Activated CD8-positive, alpha-beta memory T cell treated with anti-CD3 and anti-CD28 coated beads for 4 hours (primary cell): ENCODE measurements at places on chromosomes 4 and X.

DNA sequence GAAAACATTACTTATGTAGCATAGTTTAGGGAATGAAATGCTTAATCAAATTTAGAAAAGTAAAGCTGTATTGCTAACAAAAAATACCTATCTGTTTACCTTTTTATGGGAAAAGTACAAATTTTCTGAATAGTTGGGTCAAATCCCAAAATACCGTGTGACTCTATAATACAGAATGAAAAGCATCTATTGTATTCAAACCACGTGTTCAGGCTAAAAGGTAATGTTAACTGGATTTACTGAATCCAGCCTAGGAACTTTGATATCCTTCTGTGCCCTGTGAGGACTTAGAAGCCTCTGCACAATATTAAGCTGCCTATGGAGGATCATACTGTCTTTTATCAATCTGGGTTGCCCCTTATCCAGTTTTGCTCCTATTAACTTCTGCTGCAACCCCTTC, 36.3 kb upstream of the AGA start:
- DNase-seq = no peak

DNA sequence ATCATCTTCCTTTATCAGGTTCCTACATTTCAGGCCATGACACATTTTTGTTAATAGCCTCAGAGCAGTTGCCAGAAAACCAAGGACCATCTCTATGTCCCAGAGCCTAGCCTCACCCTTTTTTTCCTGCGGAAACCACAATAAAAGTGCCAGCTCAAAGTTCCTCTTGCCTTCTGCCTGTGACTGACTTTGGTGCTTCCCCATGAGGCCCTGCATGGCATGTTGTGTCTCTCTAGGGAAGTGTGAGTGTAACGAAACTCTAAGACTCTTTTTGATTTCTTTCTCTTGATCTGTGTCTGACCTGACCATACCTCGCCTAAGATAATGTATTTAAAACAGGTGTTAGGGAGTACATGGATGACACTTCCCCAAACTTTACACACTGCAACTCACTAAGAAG, 642.3 kb upstream of the BOD1L1 start:
- no peak for DNase-seq

GRCh38 chr4:25862411-25863346, at the start of gene SEL1L3:
TSS of gene SEL1L3 (minus strand) at chr4:25862988. CDS start at chr4:25862836, 152 bp downstream.
- DNase-seq = no peak

GRCh38 chr4:109547394-109547793, 12.7 kb upstream of the MCUB start:
- no peak for DNase-seq

DNA sequence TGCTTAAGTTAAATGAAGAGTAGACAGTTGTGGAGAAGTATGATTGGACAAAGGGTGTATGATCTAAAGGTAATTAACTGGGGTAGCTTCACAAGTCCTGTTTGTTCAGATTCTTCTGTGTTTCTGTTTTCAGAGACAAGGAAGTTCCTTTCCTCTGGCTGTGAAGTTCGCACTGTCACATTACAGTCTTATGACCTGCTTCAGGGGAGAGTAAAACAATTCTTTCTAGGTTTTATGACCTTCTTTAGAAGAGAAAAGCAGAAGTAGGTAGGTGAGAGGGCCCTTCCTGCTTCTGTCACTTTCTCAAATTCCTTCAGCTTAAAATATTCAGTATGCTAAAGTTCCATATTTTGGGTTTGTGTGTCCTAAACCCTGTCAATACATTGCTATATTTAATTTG, 211.9 kb downstream of the SOX3 start:
- no peak for DNase-seq

DNA sequence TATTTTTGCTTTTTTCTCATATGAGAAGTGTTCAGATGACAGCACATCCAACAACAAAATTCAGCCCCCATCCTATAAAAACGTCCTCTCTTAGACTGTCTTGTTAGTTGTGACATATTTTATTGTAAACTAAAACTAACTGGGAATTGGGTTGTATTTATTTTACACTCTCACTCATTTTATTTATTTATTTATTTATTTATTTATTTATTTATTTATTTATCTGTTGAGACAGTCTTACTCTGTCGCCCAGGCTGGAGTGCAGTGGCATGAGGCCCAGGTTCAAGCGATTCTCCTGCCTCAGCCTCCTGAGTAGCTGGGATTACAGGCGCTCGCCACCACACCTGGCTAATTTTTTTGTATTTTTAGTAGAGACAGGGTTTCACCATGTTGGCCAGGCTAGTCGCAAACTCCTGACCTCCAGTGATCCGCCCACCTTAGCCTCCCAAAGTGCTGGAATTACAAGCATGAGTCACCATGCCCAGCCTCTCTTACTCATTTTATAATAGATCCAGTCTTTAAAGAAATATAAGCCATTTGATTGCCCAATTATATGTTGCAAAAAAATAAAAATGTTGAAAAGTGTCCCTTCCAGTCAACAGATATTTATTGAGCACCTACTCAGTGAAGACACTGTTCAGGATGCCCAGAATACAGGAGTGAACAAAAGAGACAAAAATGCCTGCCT, 44.6 kb downstream of the PALLD start:
- no peak for DNase-seq

DNA sequence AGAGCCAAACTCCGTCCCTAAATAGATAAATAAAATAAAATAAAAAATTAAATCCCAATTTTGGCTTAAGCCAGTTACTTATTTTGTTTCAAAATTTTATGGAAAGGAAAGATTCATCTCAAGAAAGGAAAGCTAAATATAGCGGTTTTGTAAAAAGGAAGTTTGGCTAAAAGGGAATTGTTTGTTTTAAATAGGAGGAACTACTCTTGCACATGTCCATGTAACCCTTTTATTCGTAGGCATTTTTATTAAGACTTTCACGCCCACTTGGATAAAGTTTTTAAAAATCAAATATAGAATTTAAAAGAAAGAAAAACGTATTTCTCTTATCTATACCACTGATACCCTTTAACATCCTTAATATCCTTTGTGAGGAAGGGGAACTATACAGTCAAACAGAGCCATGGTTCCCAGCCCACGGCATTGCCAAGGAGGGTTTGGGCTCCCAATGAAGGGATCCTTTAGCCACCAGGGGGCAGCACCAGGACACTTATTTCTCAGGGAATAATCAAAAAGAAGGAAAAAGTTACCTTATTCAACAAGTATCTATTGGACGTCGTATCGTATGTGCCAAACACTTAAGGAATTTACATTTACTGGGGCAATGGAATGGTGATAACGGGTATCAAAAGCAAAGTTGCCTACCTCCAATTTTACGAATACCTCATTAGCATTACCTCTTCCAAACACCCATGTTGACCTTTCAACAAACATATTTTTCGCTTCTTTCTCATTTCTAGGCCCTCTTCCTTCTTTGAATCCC, 27.7 kb downstream of the CDKN2AIP start:
- DNase-seq = peak; percentile 65

- DNase-seq = no peak
Measured at GRCh38 chr4:158827543-158827981, 58.7 kb downstream of the FNIP2 start.

DNA sequence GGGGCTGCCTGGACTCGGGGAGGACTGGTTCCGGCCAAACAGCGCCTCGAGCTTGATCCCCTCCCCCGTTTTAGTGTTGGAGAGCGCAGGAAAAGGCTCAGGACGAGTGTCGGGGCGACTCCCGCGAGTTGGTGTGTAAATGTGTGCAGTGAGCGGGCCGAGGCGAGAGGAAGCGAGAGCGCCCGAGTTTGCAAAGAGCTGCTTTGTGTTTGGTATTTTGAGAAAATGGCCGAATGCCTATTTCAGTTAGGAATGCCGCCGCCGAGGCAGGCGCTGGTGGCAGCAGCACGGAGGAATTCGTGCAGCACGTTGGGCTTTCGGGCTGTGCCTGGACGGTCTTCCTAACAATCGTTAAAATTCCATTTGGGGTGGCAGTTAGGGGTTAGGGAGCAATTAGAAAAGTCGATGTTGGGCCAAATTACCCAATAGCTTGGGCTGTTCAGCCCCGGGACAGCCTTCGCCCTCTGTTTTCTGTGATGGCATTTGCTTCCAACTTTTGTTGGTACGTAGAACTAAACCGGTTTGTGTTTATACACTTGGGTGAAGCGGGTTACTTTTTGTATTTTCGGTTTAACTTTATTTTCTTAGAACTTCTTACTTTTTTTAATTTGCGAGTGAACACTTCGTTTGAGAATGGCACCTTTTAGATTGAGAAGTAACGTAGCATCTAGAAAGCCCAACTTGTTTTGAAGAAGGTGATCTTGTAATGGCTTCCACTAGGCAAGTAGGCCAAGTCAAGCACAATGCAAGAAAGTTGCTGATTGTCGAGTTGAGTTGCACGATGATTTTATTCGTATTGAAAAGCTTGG, 1.6 kb downstream of the REST start:
- peak; percentile 11 for DNase-seq

DNA sequence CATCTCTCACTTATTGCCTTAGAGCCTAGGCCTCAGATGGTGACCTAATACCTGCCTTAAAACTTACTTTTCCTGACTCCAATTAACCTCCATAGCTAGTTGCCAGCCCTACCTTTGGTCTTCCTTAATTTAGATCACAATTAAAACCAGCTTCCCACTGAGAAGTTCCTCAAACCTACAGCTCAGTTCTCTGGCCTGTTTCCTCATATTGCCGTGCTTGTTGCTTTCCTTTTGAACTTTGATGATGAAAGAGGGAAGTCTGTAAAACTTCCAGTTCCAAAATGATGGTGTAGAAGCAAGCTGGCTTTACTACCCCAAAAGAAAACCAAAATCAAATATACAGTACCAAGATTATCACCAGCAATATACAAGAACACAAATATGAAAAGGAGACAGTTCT, 28.9 kb upstream of the CAMK2D start:
- no peak for DNase-seq

GRCh38 chrX:9443327-9443726, 21.5 kb upstream of the TBL1X start:
- DNase-seq = no peak

DNA sequence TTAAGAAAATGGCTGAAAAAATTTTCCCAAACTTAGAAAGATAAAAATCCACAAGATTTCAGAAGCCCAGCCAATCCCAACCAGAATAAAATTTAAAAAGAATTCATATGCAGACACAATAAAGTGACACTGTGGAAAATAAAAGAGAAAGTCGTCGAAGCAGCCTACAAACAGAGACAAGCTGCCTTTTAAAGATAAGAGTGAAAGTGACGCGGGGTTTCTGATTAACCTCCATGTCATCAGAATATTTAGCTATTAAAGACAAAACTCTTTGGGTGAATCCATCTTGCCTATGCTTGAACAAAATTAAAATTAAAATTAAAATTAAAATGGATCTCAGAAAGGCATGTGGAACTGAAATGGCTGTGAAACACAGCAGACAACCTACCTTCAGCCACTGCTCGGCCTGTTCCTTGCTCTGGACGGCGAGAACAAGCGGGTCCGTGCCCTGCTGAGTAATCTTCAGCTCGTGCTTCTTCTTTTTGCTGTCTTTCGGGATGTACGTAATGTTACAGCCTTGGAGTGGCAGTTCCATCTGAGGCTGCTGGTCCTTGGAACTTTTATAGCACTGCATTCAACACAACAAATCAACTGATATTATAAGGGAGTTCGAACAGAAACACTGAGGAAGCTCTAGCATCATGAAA, 101.4 kb downstream of the AFAP1 start:
- DNase-seq = no peak

- no peak for DNase-seq
Measured at GRCh38 chrX:49058794-49059193, at the start of gene CCDC120. TSS of gene CCDC120 (plus strand) at chrX:49058999. CDS start at chrX:49062042, 3,043 bp downstream.

DNA sequence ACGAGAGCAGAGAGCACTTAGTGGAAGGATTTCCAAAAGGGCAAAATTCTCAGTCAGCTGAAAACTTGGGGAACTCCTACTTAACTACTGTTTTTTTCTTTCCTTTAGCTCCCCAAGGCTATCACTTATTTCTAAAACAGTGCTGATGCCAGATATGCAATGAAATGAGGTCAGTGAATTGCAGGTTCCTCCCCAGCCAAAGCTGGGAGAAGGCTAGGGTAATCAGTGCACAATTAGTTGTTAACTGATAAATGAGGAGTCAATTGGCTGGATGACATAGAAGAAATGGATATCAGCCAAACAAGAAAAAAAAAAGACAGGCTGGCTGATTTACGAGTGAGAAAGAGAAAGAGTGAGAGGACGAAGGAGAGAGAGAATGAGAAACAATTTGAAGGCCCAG, 195.6 kb downstream of the GPC3 start:
- no peak for DNase-seq

GRCh38 chr4:145014365-145014764, 83.6 kb downstream of the ANAPC10 start:
- DNase-seq = no peak

DNA sequence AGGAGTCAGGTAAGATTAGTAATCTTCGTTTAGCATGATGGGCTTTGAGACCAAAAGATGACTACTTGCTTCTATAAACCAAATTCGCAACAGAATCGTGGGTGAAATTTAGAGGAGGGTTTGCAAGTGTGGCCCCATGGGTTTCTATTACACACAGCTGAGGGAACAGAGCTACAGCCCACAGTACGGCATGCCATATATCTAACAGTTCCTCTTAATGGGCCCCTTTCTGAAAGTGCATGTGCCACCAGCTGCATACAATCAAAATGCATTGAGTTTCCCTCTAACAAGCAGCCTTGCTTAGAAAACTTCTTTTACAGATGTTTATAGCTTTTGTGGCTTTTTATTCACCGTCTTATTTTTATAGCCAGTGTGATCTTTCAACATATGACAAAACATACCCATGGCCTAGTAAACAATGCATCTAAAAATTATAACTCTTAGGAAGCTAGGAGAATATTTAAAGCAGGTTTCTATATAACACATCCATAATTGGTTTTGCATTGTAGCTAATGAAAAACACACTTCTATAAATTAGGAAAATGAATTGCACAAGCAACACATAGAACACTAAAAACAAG, 202.1 kb downstream of the PRDM5 start:
- no peak for DNase-seq

- DNase-seq = no peak
Measured at GRCh38 chrX:8987672-8988250, 46.2 kb downstream of the FAM9B start.

DNA sequence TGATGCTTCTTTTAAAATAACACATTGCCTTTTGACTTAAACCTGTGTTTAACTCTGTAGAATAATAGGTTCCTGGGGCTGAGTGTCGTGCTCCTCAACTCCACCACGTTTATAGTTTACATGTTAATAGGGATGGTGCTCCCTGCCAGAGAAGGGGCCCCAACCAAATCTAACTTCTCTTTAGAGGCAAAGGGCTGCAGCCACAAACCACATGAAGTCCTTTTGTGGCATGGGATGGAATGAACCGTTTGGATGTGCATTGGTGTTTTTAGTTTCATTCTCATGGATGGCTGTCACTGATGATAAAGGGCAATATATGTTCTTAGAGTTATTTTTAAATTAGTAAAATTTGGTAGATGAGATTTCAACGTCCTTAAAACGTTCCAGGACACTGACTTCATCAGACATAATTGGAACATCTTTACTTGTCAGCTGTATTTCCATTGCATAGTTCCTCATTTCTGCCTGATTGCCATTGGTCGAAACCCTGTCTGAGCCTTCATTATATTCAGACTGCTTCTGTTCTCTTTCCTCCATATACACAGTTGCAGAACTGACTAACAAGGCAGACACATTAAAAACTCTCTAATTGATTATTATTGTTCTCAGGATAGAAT, 60.4 kb upstream of the HPF1 start:
- DNase-seq = no peak
